ENCODE measurements at places on chromosomes 1 and 21.

- peak; percentile 23 for DNase-seq
Observed at GRCh38 chr1:205013683-205014367, 29.2 kb upstream of the CNTN2 start.

GRCh38 chr1:8822373-8823294, 5.2 kb upstream of the RERE start:
- peak; percentile 84 for DNase-seq

DNA sequence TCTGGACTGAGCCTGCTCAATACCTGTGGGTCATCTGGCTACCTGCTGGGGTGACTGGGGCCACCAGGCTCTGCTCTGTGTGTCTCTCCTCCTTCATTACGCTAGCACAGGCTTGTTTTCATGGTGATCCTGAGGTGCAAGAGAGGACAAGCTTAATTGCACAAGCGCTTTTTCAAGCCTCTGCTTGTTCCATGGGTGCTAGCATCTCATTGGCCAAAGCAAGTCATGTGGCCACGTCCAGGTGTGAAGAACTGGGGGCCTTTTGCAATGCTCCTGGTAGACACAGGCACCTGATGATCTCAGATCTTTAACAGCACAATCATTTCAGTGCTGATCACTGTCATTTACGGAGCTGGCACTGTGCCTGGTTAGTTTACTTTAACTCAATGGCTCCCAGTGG, 114.6 kb downstream of the KAZN start:
- peak; percentile 90 for DNase-seq

GRCh38 chr1:230176871-230177411, 109.9 kb downstream of the GALNT2 start:
- DNase-seq, result no peak

- DNase-seq, result no peak
Observed at GRCh38 chr1:234361102-234361603, 12.1 kb upstream of the COA6 start.

All from mammary epithelial cell (primary cell).